ENCODE measurements at places on chromosomes 11 and 22. TPM values are rescaled to one million over a fixed set of nuclear protein-coding genes. Genes with fewer than 3 reads are reported as not detected.

Gene SCGB1C1
- polyA plus RNA-seq, result 0.44 TPM

Gene LARGE2
- polyA plus RNA-seq, result 22.1 TPM

DNA sequence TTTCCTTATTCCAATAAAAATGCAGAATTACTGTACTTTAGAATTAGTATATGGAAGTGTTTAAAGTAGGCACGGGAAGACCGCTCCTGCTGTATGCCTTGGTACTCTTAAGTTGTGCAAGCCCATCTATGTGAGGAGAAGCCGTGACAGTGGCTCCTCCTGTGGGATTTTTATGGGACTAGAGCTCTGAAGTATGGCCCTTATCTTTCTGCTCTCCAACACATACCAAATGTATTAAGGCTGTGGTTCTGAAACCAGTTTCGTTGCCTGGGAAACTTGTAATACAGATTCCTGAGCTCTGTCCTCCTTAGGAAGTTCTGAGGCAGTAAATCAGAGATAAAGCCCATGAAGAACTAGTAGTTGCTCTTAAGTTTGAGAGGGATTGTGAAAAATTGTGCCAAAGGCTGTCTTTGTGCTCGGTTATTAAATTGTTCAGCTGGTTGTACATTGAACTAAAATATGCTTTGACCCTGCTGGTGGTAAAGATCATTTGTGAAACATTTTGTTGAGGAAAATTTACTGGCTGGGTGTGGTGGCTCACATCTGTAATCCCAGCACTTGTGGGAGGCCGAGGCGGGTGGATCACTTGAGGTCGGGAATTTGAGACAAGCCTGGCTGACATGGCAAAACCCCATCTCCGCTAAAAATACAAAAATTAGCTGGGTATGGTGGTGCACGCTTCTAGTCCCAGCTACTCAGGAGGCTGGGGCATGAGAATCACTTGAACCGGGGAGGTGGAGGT, 29.3 kb downstream of the RTN3 start:
- no peak for DNase-seq

- no peak for DNase-seq
These were observed 25.6 kb downstream of the FLI1 start for GRCh38 chr11:128719556-128719824.

DNA sequence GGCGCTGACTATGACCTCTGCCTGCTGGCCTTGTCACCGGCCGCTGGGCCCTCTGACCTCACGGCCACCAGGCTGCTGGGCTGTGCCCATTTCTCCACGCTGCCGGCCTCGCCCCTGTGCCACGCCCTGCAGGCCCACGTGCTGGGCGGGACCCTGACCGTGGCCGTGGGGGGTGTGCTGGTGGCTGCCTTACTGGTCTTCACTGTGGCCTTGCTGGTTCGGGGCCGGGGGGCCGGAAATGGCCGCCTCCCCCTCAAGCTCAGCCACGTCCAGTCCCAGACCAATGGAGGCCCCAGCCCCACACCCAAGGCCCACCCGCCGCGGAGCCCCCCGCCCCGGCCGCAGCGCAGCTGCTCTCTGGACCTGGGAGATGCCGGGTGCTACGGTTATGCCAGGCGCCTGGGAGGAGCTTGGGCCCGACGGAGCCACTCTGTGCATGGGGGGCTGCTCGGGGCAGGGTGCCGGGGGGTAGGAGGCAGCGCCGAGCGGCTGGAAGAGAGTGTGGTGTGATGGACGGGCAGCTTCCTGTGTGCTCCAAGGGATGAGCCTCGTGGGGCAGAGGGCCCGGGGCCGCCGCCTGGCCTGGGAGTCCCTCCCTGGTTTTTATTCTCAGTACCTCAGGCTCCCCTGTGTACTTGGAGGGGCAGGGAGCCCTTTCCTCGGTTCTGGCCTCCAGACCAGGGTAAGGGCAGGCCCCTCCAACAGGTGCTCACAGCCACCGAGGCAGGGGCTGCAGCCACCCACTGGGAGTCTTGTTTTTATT, 3.0 kb downstream of the LRFN4 start:
- DNase-seq, result no peak
